Cortex of kidney (tissue), 1 donor: ENCODE measurements at places on chromosomes 7 and 10.

GRCh38 chr7:148809856-148810255 lies 74.2 kb downstream of the EZH2 start:
- DNase-seq: no peak

DNA sequence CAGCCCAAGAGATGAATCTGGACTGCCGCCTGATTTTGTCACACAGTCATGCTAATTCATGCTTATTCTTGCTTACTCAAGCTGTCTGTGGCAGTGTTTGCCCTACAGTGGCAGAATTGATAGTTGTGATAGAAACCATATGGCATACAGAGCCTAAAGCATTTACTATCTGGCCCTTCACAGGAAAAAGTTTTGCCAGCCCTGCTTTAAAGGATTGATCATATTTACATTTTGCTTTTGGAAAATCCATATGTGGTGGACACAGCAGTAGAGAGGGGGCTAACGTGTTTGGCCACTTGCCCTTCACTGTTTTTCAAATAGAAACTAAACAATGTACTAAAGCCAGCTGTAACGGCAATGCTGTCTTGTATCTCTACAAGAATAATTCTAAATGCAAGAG lies 974.0 kb upstream of the GHITM start:
- DNase-seq: no peak

GRCh38 chr7:119964788-119965542 lies 308.0 kb upstream of the KCND2 start:
- DNase-seq: no peak

- DNase-seq: no peak
Measured at GRCh38 chr10:35335133-35336083, 901 bp upstream of the CCNY start.

- no peak for DNase-seq
Measured at GRCh38 chr7:38950309-38950708, 27.4 kb upstream of the POU6F2 start.

DNA sequence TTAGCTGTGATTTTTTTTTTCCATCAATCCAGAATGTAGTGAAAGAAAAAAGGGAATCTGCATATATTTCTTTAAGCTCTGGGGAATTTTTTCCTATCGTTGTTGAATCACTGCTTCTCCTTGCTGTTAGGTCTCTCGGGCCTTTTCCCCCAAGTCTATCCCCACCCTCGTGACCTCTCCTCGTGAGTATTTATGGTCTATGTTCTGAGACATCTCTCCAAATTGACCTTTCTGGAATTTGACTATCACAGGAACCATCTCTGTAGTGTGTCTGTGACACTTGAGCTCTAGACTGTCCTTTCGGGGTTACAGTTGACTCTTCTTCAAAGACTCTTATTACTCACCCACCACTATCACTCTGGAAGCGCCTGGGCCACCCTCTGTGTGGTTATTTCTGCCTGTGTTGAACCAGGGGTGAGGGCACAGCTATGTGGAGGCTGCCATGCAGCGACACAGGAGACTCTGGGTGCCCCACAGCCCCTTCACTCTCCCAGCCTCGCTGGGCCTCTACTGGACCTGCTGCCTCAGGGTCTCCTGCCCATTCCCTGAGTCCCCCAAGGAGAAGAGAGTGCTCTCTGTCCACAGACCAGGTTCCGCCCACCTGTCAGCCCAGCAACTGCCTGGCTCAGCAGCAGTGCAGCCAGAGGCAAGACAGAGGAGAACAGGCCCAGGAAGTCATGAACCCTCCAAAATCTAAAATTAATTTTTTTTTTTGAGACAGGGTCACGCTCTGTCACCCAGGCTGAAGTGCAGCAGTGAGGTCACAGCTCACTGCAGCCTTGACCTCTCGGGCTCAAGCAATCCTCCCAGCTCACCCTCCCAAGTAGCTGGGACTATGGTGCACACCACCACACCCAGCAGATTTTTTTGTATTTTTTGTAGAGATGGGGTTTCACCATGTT lies 45.7 kb upstream of the PTPRN2 start:
- DNase-seq: no peak

DNA sequence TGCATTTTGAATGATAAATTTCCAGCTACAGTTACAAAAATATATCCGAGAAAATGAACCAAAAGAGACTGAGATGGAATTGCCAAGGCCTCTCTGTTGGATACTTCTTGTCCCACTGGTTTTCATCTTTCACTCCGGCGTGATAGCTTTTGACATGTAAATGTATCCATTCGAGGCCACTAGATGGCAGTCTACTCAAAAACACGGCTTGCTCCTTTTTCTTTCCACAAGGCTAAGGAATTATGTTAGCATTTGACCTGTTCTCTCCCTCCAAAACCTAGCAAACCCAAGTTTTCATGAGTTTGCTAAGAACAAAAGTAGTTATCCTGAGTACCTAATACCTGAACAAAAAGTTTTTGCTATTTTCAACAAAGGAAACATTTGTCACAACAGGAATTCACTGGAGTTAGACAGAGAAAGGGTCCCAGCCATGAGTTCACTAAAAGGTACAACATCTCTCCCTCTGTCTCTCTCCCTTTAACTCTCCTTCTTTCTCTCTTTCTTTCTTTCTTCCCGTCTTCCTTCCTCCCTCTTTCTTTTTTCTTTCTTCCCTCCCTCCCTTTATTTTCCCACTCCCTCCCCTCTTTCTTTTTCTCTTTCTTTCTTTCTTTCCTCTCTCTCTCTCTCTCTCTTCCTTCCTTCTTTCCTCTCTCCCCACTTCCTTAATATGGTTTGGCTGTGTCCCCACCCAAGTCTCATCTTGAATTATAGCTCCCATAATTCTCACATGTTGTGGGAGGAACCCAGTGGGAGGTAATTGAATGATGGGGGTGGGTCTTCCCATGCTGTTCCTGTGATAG lies 207.9 kb upstream of the MYO3A start:
- no peak for DNase-seq

- DNase-seq: no peak
Measured at GRCh38 chr7:84088802-84089201, 105.8 kb downstream of the SEMA3A start.

GRCh38 chr10:99432881-99433280 lies 2.5 kb upstream of the GOT1 start:
- no peak for DNase-seq

- DNase-seq: no peak
Measured at GRCh38 chr10:85532773-85533172, 833.8 kb downstream of the GRID1 start.

DNA sequence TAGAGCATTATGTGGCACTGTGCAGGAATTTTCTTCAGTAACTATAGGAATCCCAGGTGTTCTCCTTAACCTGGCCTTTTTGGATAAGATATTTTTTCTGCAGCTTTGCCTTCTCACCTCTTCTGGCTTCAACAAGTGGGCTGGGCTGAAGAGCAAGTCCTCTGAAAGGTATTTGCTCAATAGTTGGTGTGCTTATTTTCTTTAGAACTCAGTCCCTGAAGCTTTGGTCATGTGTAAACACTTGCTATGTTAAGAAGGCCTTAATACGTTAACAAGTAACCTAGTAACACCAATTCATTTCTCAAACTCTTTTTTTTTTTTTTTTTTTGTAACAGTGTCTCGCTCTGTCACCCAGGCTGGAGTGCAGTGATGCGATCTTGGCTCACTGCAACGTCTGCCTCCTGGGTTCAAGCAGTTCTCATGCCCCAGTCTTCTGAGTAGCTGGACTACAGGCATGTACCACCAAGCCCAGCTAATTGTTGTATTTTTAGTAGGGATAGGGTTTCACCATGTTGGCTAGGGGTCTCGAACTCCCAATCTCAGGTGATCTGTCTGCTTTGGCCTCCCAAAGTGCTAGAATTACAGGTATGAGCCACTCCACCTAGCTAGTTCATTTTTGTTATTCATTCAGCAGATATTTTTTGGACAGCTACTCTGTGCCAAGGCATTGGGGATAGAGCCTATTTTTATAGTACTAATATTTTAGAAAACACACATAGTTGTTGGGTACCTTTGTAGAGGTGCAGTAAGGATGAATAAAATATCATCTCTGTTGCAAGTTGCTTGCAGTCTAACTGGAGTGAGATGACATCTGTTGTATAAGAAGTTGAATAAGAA lies 164.6 kb downstream of the SND1 start:
- DNase-seq: no peak

GRCh38 chr10:48333856-48334255 lies 27.4 kb downstream of the MAPK8 start:
- DNase-seq: no peak

GRCh38 chr7:125406111-125406510 lies 476.5 kb upstream of the POT1 start:
- DNase-seq: no peak

DNA sequence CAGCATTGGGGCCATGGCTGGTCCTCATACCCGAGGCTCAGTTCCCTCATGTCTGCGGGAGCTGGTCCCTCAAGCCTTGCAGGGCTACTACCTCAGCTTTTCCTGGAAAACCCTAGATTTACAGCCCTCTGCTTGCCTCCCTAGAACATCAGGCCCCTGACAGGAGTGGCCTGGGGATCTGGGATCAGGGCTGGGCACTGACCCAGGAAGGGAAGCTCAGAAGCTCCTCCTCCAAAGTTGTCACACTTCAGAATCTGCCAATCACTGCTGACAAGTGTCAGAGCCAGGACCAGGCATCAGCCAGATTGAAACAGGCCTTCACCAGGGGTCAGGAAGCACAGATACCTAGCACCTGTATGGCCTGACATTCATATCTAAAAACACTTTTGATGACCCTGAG lies 115.2 kb downstream of the GRID1 start:
- DNase-seq: no peak

DNA sequence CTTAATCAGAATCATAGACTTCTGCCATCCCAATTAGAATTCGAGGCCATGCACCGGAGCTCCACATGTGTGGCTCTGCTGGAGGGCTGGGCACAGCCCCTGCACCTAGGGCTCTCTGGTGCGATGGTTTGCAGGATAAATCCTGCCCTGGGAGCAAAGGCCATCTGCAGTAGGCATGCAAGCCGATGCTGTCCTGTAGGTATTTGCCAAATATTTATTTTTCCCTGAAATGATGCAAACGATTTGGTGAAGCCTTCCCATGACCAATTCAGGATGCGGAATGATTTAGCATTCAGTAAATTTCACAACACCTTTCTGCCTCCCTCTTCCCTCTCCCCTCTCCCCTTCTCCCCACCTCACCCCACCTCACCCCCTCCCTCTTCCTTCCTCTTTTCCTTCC lies 170.6 kb downstream of the EBF3 start:
- DNase-seq: no peak

DNA sequence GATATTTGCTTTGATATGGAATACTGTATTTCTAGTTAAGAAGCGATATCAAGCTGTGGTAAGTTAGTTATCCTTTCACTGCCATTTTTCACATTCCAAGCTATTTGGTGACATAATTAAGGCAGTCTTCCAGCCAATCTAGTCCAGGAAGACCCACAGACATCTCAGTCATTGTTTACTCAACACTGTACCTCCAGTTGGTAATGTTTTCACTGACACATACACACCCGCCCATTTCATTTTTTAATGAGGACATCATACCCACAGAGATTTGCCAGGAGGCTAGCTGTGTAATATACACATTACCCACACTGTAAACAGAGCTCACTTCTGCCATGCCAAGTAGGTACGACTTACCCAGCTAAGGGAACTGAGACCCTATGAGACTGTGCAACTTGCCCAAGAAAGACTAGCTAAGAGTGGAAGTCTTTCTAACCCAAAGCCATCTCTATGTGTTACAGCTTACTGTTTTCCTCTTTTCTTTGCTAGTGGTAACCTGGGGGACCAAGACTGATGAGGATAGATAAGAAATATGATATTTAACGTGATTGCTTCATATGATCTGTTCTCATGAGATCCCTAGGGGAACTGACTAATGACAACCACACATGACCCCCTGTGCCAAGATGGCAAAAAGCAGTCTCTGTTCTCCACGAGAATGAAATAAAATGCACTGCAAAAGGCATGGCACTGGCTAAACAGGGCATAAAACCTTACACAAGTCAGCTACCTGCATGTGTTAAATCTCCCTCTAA lies 179.0 kb downstream of the DGKI start:
- DNase-seq: no peak

DNA sequence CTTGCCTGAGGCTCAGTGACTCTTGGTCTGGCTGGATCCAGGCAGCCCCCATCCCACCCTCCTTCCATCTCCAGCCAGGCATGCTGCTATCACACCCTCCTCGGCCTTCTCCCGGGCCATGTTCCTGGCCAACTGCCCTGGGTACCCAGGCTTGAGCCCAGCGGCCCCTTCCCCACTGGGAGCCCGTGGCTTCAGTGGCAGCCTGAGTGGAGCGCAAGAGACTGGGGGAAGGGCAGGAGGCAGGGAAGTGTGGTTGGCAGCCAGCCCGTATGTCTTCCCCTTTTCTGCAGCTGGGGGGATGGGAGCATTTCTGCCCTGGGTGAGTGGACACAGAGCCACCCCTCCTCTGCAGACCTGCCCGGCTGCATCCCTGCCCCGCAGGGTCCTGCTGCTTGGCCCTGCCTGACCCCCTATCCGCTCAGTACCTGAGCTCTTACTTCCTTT lies 148.5 kb downstream of the ARHGAP22 start:
- DNase-seq: no peak

- no peak for DNase-seq
Measured at GRCh38 chr10:93368210-93368609, 113.9 kb downstream of the MYOF start.

DNA sequence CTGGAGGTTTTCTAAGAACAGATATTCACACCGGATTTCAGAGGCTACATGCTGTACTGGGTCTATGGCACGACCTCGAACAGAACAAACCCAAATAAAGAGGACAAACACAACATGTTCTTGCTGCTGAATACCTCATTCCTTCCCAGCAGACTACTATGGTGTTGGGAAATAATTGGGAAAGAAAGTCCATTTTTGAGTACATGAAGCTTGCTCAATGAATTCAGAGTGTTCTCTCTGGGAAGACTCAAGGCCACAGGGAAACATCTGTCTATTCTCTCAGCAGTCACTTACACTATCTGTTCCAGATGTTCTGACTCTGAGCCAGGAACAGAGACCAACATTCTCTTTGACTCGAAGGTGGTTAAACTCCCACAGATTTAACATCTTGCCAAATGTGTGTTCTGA lies 30.9 kb downstream of the LAMB1 start:
- DNase-seq: no peak

- DNase-seq: no peak
Measured at GRCh38 chr10:119250641-119251314, 43.4 kb downstream of the GRK5 start.

DNA sequence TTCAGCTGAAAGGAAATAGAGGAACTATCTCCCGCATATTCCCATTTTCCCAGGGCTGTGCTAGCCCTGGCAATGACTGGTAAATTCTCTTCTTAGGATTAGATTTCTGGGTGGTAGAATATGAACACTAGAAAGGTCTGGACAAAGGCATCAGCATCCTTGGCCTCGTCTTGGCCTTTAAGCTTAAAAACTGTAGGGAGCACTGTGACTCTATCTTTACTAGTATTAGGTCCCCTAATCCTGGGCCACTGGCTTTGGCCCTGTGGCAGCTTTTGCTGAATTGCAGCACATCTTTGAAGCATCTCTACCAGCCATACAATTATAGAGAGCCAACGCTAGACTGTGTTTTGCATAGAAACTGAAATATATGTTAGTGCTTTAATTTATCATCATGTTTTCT lies 41.5 kb upstream of the EBLN1 start:
- DNase-seq: no peak

- DNase-seq: no peak
Measured at GRCh38 chr10:113178771-113179170, 228.7 kb downstream of the TCF7L2 start.
